ENCODE measurements at places on chromosomes 1 and 21.

GRCh38 chr1:239260842-239261241 is 125.5 kb upstream of the CHRM3 start:
- DNase-seq: no peak

- DNase-seq: no peak
Measured at GRCh38 chr1:50373532-50373931, 49.7 kb downstream of the DMRTA2 start.

DNA sequence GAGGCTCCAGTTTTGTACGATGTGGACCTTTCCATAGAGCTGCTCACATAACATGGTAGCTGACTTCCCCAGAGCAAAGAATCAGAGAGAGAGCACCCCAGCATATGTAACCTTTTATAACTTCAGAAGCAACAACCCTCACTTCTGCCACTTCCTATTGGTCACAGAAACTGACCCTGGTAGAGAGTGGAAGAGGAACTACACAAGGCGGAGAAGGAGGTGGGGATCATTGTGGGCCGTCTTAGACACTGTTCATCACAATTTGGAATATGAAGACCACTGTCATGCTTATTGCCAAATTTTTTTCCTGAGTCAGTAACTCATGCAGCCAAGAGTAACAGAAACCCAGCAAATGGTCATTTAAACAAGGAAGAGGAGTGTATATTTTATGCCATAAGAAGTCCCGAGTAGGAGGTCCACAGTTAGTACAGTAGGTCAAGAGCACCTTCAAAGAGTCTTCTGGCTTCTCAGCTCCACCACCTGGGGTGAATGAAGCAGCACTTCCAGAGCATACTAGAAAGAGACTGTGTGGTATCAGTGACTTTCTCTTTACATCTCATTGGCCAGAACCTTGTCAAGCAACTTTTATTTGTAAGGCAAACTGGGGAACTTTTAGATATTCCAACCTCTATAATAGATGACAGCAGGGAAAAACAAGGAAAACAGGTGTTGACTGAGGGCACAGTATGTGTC is 71.8 kb downstream of the ODF2L start:
- no peak for DNase-seq

GRCh38 chr1:74895411-74895810 is 162.5 kb downstream of the TYW3 start:
- no peak for DNase-seq

DNA sequence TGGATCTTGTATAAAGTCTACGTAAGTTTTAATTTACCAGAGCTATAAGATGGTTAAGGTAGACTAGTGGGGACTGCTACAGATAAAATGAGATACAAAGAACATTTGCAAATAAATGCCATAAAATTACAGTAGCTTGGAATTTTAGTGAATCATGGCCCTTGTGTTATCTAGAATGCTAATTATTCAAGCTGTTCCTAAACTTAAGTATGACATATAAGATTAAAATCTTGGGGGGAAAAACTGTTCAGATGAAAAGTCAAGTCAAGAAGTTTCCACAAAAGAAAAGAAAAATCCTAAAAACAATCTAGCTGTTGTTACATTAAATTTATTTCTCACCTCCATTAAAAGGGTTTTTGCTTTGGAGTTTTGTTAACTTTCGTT is 51.7 kb downstream of the SIM2 start:
- no peak for DNase-seq

DNA sequence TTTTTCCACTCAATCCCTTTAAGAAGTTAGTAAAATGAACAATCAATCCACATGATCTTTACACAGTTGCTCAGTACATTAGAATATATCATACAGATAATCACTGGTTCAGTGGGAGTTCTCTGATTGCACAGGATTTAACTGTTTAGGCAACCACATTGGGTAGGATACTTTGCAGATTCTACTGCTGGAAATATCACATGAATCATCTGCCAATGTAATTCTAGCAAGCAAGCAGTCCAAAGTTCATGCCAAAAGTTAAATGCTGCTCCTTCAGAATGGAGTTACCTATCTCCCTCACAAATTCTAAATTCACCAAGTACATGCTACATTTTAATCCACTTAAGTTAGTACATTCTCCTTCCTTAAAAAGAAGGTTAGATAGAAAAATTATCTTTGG is 52.4 kb downstream of the NEGR1 start:
- DNase-seq: no peak

GRCh38 chr1:46466477-46467182 is 23.0 kb upstream of the DMBX1 start:
- DNase-seq: no peak

- no peak for DNase-seq
Measured at GRCh38 chr1:31069392-31069791, 3.9 kb upstream of the PUM1 start.
